ENCODE measurements at places on chromosomes 2 and 18.
A peak's percentile ranks its signal among the peaks of the same experiment; 100 is the strongest.

DNA sequence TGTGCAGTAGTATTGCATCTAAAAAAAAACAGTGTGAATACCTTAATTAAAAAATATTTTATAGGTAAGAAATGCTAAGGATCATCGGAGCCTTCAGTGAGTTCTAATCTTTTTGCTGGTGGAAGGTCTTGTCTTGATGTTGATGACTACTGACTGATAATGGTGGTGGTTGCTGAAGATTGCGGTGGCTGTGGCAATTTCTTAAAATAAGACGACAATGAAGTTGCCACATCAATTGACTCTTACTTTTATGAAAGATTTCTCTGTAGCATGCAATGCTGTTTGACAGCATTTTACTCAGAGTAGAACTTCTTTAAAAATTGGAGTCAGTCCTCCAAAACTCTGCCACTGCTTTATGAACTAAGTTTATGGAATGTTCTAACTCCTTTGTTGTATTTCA lies 36.2 kb downstream of the GLS start:
- DNase-seq, result no peak

DNA sequence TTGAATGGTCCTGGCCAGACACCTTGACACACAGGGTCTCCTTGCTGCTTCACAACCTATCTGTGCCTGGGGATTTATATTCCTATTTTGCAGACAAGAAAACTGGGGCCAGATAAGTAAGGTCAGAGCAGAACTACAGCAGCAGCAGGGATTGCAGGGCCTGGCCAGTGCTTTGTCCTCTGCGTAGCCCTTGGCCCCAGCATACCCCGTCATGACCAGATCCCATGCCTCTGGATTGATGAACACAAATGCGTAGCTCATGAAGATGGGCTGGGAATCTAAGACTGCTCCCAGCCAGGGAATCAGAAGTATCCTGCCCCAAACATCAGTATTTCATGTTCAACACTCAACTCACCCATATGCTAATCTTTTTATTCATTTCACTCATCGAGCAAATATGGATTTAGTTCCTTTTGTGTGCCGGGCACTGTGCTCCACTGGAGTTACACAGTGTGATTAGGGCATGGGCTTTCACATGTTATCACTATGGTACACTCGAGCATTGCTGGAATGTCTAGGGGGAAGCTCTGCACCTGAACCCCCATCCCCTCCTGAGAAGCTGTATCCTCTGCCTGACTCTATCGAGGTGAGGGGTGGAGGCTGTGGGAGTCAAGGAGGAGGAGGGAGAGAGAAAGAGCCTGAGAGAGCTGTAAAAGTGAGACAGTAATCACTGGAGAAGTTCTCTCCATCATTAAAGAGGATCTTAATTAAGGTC lies 143.3 kb downstream of the CYP26B1 start:
- no peak for DNase-seq

DNA sequence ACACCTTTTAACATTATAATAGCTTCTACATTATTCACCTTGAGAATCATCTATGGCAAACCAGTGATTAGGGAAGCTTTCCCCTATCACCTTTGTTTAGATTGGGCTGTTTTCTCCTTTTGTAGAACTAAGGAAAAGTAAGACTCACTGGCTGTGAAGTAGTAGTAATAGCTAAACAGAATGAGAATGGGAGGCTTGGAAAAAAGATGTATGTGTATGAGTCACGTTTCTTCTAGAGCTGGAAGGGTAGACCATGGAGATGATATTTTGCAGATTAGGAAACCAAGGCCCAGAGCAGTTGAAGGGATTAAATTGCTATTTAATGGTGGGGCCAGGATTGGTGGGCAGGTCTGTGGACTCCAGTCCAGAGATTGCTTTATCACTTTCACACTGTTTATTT lies 214.5 kb downstream of the MCFD2 start:
- DNase-seq, result no peak

- DNase-seq, result no peak
Observed at GRCh38 chr2:128091726-128092080, 703 bp downstream of the UGGT1 start.

- no peak for DNase-seq
Observed at GRCh38 chr2:111990375-111990774, 64.7 kb upstream of the TMEM87B start.

- no peak for DNase-seq
Observed at GRCh38 chr2:39787950-39788349, 8.9 kb upstream of the THUMPD2 start.

DNA sequence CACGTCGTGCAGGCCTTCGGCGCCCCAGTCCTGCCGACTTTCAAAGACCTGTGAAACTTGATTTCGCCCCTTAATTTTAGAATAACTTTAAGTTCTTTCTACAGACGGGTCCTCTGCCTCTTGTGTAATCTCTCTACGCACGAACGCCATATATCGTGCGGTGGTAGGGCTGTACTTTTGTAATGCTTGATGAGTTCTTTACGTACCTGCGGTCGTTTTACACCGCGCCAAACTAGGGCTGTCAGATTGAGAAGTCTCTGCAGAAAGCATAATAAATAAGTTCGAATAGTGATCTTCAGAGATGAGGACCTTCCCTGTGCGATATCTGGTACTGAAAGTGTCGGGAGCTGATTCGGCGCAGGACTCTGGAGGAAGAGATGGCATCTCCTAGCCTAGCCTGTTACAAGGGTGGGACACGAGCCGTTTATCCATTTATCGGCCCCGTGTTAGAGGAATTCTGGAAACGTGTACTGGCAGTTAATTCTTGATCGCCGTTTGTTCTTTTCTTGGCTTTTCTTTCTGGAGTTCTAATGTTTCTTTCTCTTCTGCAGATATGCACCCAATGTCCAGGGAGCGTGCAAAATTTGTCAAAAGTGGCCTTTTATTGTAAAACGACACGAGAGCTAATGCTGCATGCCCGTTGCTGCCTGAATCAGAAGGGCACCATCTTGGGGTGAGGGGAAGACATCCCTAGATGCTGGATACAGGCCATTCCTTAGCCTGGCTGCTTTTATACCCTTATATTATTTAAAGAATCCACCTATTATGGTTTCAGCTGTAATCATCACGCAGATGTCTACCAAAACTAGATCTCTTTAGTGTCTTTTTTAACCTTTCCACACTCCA lies 781 bp upstream of the SLC5A6 start:
- peak; percentile 31 for DNase-seq

DNA sequence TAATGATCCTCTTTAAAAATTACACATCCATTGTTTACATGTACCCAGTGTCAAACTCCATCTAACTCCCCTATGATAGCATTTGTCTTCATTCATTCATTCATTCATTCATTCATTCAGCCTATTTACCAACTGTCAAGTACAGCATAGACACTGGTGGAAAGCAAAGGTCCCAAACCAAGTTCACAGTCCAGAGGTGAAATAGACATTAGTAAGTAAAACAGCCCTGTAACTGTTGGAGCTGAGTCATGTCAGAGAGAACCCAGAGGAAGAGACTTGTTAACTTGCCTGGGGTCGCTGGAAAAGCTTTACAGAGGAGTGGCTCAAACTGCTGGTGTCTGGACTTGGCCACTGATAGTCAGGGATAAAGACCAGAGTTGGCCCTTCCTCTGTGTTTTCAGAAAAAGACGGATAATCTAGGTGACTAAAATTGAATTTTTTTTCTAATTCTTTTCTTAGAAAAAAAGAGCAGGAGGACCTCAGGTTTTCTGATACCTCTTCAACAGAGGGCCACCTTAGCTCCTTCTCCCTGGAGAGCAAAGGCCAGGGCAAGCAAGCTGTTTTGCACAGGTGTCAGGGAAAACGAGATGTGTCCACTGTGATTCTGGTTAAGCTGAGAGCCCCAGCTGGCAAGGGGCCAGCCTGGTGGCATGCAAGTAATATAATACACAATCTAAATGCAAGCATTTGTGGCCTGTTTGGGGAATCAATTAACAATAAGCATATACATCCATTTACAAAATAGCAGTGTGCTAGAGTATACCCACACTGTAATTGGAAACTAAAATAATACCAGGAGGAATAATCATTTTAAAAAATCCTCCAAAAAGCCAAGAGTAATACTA lies 96.7 kb upstream of the SLC14A2 start:
- DNase-seq, result no peak

- DNase-seq, result peak; percentile 96
Observed at GRCh38 chr18:48996901-48997463, 46.2 kb upstream of the SMAD7 start.

DNA sequence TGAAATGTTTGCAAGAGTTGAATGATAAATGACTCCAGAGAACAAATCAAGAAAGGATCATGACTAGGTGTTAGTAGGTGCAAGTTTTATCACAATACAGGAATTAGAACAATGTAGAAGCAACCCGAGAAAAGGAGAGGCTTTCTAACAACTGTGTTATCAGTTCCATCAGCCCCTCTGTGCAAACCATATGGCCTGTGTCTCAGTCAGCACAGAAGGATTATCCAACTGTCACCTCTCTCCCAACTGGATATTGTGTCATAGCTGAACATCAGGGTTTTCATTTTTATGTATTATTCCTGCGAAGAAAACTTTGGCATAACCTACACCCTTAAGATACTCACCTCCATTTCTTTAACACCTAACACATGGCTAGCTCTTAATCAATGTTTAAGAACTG lies 321.6 kb upstream of the RND3 start:
- no peak for DNase-seq

DNA sequence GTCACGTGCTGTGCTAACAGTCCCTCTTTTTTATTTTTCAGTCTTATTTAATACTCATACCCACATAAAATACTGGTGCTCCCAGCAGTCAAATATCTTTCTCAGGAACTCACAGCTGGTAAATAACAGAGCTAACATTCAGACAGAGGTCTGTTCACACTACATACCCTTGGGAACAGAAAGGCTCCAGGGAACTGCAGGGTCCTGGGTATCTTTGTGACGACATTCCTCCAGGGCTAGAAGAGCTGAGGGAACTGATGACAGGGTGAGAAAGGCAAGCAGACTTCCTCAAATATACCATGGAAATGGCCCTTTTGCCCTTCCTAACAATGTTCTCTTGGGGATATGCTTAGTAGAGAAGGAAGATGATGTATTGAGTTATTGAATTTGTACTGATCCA lies 19.3 kb downstream of the PDE6D start:
- no peak for DNase-seq

DNA sequence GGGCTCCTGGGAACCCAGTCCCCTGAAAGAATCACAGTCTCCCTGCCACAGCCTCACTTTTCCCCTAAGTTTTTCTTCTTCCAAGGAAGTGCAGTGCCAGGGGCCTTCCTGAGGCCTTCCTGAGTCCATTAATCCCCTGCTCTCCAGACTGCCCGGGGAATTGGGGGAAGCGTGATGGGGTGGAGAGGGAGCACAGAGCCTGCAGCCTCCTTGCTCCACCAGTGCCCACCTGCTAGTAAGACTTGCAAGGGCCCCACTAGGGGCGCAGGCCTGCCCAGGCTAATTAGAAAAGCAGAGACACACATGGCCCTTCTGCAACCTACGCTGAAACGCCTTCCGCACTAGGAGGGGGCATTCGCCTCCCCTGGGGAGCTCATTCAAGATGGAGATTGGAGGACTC lies 110.6 kb downstream of the MRO start:
- DNase-seq, result no peak

GRCh38 chr2:31324016-31324633 lies 90.2 kb downstream of the EHD3 start:
- no peak for DNase-seq

DNA sequence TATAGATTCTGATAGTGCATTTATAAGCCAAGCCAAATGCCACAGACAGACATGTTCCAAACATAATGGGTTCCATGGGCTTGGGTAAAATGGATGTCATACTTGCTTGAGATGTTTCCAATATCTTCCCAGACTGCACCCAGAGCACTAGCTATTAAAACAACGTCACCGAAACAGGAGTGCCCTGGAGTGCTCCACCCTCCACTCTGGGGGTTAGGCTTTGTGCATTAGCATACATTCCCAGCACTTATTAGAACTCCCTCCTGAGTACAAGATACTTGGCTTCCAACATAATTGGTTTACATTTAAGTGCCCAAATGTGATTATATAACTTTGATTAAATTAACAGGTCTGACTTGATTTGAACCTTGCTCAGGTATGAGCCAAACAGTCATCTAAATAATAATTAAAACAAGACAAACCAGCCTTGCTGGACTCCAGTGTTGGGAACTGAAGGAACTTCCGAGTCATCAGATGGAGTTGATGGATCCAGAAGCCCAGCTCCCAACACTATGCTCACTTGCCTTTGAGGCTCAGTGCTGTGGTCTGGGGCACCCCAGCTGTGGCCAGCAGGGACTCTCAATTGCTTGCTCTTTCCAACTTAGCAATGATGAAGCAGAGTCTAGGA lies 60.5 kb upstream of the LGALSL start:
- no peak for DNase-seq

GRCh38 chr2:236360496-236360895 lies 96.3 kb upstream of the ASB18 start:
- no peak for DNase-seq

Data from GM04504 (cell line).